ENCODE measurements at places on chromosomes 5 and 9. TPM values are rescaled to one million over a fixed set of nuclear protein-coding genes. Genes with fewer than 3 reads are reported as not detected.

PCDHA11 gene
- not detected for total RNA-seq

PCDHA2 gene
- total RNA-seq, result not detected

TSLP gene
- total RNA-seq, result 5.8 TPM

PCDHA13 gene
- total RNA-seq, result not detected

DMGDH gene
- 1.2 TPM for total RNA-seq

RASGRF2 gene
- total RNA-seq, result 7.5 TPM

TRIO gene
- 61.3 TPM for total RNA-seq

SV2C gene
- total RNA-seq, result not detected

SPARC gene
- 1,962 TPM for total RNA-seq

CYFIP2 gene
- 9.4 TPM for total RNA-seq

OBP2B gene
- not detected for total RNA-seq

DMRT3 gene
- not detected for total RNA-seq

PHF2 gene
- total RNA-seq, result 12.0 TPM

SLC9A3 gene
- total RNA-seq, result 1.6 TPM

CEL gene
- 0.52 TPM for total RNA-seq

GRXCR2 gene
- total RNA-seq, result not detected

C1QTNF2 gene
- 0.39 TPM for total RNA-seq

DBH gene
- total RNA-seq, result not detected

CFAP90 gene
- 0.13 TPM for total RNA-seq

ANKRD18B gene
- under 0.01 TPM for total RNA-seq
